ENCODE measurements at places on chromosomes 4 and X.

GRCh38 chrX:40154250-40154852, 56.6 kb upstream of the BCOR start:
- DNase-seq: peak; percentile 23

DNA sequence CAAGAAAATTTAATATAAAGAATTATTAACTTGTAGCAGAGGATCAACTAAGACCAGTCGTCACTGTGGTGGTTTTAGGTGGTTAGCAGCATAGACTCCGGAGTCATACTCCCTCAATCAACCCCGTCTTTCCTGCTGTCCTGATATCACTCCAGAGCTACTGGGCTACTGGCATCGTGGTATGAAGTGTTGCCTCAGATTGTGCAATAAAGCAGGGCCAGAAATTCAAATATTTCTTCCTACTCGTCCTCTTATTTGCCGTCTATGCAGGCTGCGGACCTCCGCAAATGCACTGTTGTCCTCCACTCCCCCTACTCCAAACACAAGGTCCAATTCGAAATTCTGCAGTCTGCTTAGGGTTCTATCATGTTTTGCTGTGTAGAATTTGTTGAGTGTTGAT, 1.2 kb upstream of the MAGEA10 start:
- DNase-seq: no peak

DNA sequence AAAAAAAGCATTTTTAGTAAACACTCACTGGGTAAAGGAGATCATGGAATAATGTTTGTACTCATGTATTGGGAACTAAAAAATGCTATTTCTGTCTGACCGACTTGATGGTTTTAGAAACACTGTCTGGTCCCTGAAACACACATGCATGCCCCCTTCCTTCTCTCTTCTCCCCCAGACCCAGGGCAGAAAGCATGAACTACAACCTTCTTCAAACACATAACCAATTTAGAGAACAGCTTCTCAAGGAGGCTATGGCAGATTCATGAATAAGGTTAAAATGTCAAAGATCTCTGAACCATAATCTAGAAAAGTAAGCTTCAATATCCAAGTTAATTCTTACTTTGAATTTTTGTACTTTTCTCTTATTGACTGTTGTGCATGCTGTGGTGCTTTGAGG, 6.0 kb downstream of the CCNA2 start:
- DNase-seq: no peak

GRCh38 chr4:29319663-29320340, 1400.4 kb upstream of the PCDH7 start:
- DNase-seq: no peak

- peak; percentile 45 for DNase-seq
Measured at GRCh38 chr4:110508827-110509710, 33.1 kb downstream of the ENPEP start.

DNA sequence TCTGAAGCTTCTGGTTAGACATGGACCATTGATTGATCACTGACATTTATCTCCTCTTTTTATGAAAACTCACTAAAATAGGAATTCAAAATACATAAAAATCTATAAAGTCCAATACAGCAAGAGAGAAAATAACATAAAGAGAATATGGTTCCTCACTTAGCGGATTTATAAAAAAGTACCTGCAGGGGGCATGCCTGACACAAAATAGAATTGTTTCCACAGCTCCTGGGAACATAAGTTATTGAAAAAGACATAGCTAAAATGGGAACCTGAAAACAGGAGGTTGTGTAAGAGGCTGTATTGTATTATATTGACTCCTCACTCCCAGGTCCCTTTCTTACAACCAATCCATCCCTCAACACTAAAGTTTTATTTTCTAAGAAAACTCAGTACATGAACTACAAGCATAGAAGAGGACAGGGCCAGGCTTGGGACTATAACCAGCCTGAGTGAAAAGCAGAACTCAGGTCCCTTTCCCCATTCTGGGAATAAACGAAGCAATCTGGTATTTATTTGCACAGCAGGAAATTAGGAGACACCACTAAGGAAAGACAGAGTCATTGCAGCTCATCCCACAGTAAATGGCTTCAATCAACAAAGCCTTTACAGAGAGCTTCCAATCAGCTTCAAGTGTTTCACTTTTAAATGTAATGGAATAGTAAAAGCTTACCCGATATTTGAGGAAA, 121.1 kb upstream of the NDST4 start:
- DNase-seq: peak; percentile 13

DNA sequence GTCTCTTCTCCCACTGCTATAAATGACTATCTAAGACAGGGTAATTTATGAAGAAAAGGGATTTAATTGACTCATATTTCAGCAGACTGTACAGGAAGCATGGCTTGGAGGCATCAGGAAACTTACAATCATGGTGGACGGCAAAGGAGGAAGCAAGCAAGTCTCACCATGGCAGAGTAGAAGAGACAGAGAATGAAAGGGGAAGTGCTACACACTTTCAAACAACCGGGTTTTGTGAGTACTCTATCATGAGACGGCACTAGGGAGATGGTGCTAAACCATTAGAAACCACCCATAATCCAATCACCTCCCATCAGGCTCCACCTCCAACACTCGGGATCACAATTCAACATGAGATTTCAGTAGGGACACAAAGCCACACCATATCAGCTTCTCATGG, 11.1 kb downstream of the UBE2NL start:
- no peak for DNase-seq

Data from kidney tubule cell (primary cell).